GM12891 (cell line): ENCODE measurements at places on chromosomes 7 and 10.
A peak's percentile ranks its signal among the peaks of the same experiment; 100 is the strongest.

DNA sequence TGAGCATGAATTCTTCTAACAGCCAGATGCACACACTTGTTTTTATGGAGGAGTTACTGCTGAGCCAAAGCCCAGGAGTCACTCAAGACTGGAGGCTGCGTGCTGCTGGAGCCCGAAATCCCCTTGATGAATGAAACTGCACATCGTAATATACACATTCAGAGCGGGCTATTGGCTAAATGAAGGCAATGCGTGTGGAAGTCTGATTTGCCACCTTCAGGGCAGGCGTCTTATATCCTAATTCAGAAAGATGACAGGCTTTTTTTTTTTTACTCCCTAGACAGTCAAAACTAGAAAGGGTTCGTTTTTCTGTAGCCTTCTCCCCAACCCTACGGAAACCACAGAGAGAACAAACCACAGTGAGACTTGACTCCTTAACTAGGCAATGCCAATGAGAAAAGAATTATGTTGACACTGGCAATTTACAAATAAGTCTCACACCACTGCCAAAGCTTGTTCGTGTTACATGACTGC lies 227.2 kb upstream of the KLF14 start:
- DNase-seq, result peak; percentile 28

DNA sequence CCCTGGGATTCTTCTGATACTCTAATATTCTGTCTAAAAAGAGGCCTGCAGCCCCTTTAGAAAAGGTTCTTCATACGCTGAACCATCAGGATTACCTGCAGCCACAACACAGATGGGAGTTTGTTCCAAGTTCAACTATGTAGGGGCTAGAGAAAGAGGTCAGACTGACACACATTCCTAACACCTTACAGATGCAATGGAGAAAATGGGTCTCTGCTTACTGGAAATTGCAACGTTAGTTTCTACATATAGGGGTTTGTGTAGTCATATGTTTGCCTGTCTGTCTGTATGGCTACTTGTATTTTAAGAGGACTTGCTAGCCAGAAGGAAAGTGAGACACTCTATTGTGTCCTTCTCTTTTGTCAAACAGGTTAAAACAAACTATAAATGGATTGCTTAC lies 618.5 kb downstream of the INHBA start:
- DNase-seq, result no peak

DNA sequence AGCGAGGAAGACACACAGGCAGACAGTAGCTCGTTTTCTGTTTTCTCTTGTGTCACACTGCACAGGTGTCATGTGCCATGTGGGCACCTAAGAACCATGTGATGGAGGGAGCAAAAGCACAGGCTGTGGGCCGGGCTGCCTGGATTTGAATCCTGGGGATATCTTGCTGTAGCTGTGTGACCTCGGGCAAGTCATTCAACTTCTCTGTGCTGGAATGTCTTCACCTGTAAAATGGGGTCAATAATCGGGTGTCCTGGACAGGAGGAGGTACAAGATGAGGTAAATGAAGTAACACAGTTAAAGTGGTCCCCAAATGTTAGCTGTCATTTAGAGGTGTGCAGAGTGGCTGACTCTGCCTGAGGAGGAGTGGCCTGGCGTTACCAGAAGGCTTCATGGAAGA lies 246.9 kb downstream of the RPS24 start:
- no peak for DNase-seq

- DNase-seq, result no peak
Observed at GRCh38 chr7:119271147-119271779, 1001.7 kb upstream of the KCND2 start.

GRCh38 chr7:77558284-77558967 lies 21.3 kb downstream of the PTPN12 start:
- no peak for DNase-seq

- no peak for DNase-seq
Observed at GRCh38 chr10:68175949-68176348, 56.0 kb downstream of the ATOH7 start.
